HFFc6 (cell line): ENCODE measurements at places on chromosomes 1 and 21. TPM values are rescaled to one million over a fixed set of nuclear protein-coding genes. Genes with fewer than 3 reads are reported as not detected.
A peak's percentile ranks its signal among the peaks of the same experiment; 100 is the strongest.

GRCh38 chr1:100456880-100457279 lies 81.1 kb upstream of the GPR88 start:
- no peak overlapping the region for H3K27ac ChIP-seq
- DNase-seq, result no peak
- H3K27me3 ChIP-seq, result no peaks in the 10 kb centered on the region
- H3K4me3 ChIP-seq, result no peak overlapping the region
- no peaks in the 10 kb centered on the region for H3K36me3 ChIP-seq
- H3K4me1 ChIP-seq, result peaks cover 9% of the 10 kb centered on the region

DNA sequence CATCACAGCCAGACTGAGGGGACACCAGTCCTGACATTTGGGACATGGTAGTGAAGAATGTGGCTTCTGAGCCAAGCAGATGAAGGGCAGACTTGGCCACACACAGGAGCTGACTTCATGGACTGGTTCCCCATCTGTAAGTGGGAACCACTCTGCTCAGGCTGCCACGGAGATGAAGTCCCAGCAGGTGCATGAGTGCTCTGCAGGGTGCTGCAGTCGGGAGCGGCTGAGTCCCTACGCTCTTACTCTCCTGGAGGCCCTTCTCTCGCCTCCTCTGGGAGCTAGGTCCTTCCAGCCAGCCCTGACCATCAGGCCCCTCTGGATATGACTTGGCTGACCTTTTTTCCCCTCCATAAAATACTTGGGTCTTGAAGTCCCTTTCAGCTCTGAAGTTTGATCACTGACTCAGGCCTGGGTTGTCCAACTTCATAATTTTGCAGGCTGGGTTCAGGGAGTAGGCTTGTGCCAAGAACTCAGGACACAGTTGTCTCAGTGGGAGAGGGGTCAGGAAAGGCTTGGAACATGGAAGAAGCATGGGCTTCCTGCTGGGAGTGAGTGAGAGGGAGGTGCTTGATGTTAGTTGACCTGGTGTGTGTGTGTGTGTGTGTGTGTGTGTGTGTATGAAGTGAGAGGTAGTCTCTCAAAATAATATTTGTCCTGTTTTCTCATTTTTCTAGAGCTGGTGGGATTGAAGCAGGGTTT lies 21.0 kb upstream of the EPS8L3 start:
- H3K4me1 ChIP-seq, result peaks cover 70% of the 10 kb centered on the region
- H3K36me3 ChIP-seq, result peaks cover 9% of the 10 kb centered on the region
- H3K4me3 ChIP-seq, result no peak overlapping the region
- DNase-seq, result no peak

GRCh38 chr1:169027607-169028320 lies 78.7 kb upstream of the ATP1B1 start:
- H3K27ac ChIP-seq, result no peak overlapping the region
- no peak for DNase-seq
- no peaks in the 10 kb centered on the region for H3K36me3 ChIP-seq
- no peak overlapping the region for H3K4me3 ChIP-seq
- H3K4me1 ChIP-seq, result no peaks in the 10 kb centered on the region

DNA sequence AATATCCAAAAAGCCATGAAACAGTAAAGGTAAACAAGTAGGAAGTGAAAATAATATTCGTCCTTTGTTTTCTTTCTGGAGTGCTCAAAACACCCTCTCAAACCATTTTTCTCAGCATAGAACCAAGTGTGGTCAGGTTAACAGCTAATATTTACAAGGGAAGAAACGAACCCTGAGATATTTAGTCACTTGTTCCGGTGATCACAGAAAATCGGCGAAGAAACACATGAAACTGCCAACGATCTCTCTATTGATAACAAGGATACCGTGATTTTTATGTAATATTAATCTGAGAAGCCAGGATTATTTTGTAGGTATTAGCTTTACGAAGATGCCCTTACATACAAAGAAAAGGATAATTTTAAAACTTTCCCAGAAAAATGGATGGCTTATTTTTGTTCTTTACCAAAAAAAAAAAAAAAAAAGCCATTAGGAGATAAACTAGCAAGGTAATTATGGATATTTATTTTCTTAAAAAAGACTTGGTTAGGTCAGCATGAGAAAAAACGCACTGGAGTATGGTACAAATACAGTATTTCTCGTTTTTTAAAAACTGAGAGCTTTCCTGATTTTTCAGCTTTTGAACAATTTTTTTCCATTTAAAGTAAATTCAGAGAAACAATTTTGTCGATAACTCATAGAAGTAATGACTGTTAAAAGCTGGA lies 107.3 kb upstream of the HNRNPU start:
- H3K4me3 ChIP-seq, result peak overlapping the region; percentile 94
- peak overlapping the region; percentile 98 for H3K27ac ChIP-seq
- peaks cover 36% of the 10 kb centered on the region for H3K4me1 ChIP-seq

DNA sequence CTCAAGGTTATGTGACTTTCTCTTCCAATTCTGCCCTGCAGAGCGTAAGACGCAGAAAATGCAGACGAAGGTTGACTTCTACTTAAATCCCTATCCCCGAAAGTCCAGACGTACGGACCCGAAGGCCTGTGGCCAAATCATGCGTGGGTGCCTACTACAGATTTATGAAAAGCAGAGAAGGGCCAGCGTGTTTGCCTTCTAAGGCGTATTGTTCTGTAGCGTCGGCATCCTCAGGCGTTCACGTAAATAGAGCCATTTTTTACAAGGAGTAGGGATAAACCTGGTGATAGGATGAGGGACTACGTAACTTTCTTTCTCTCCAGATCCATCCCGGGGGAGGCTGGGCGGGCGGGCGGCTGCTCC lies 222 bp upstream of the GIPC2 start:
- H3K36me3 ChIP-seq, result no peaks in the 10 kb centered on the region
- peak overlapping the region; percentile 37 for H3K4me3 ChIP-seq
- DNase-seq, result no peak
- no peak overlapping the region for H3K27ac ChIP-seq

DNA sequence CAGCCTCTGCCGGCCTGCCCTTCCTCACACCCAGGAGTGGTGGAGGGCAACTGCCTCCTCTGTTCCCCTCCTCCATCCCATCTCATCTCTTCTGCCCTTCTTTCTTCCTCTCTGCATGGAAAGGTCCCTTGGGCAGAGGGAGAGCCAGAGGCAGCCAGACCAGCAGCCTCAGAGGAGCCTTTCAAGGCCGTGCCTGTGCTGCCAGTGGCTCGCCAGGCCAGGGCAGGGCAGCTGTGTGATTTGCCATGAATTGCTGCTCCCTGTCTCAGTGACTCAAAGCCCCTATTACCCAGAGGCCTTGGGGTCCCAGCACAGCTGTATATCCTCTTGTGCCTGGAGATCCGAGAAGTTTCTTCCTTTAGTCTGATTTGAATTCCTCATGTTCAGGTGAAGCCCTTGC lies 21.9 kb downstream of the TMCC2 start:
- no peak overlapping the region for H3K27ac ChIP-seq
- DNase-seq, result no peak
- peaks cover 22% of the 10 kb centered on the region for H3K4me1 ChIP-seq

- H3K36me3 ChIP-seq, result no peaks in the 10 kb centered on the region
- H3K4me1 ChIP-seq, result no peaks in the 10 kb centered on the region
- H3K27me3 ChIP-seq, result peaks cover 3% of the 10 kb centered on the region; the same call in 1 of the 2 replicates
- DNase-seq, result no peak
Observed at GRCh38 chr1:36602184-36602583, 119.5 kb upstream of the CSF3R start.

DNA sequence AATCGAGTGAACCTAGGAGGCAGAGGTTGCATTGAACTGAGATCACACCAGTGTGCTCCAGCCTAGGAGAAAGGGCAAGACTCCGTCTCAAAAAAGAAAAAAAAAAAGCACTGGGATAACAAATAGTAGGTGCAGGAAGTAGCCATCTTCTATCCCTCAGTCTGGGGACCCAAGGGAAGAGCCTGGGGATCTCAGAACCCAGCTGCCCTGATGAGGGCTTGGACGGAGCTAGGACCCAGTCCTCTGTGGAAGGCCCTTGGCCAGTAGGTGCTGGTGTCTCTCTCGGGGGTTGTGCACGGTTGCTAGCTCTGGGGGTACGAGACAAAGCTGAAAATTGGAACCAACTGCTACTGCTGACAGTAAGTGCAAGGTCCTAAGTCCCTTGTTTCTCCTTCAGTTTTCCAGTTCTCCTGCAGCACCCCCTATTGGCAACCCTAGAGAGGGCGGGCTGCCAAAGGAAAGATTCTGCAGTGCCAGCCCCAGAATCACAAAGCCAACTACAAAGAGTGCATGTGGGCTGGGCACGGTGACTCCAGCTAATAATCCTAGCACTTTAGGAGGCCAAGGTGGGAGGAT lies 57.6 kb upstream of the KIF1B start:
- DNase-seq, result peak; percentile 37
- no peaks in the 10 kb centered on the region; the same call in 1 of the 2 replicates for H3K27me3 ChIP-seq
- H3K36me3 ChIP-seq, result peaks cover 4% of the 10 kb centered on the region; the same call in 1 of the 2 replicates
- peak overlapping the region; percentile 11; the same call in 1 of the 2 replicates for H3K27ac ChIP-seq

- no peak overlapping the region for H3K4me3 ChIP-seq
- H3K36me3 ChIP-seq, result peaks cover 14% of the 10 kb centered on the region
- H3K27me3 ChIP-seq, result no peaks in the 10 kb centered on the region
- peaks cover 5% of the 10 kb centered on the region; the same call in 1 of the 2 replicates for H3K4me1 ChIP-seq
- DNase-seq, result no peak
Observed at GRCh38 chr1:193431265-193431977, 245.0 kb upstream of the B3GALT2 start.

DNA sequence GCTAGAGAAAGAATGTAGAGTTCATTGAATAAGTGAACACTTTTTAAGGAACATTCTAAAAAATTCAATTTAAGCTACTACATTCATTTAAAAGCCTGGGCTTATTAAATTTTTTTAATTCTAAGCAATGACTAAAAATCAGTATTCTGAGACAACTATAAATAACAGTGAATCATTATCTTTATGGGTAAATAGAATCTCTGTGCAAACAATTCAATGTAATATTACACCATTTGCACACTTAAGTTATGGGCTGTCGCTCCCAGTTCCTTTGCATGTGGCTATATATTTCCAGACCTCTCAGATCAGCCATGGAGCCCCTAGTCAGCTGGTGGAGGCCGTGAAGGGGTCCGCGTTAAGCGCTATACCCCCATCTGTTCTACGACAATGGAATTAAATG lies 65.1 kb downstream of the KCNK1 start:
- no peak overlapping the region for H3K4me3 ChIP-seq
- no peaks in the 10 kb centered on the region; the same call in 1 of the 2 replicates for H3K36me3 ChIP-seq
- H3K4me1 ChIP-seq, result no peaks in the 10 kb centered on the region

DNA sequence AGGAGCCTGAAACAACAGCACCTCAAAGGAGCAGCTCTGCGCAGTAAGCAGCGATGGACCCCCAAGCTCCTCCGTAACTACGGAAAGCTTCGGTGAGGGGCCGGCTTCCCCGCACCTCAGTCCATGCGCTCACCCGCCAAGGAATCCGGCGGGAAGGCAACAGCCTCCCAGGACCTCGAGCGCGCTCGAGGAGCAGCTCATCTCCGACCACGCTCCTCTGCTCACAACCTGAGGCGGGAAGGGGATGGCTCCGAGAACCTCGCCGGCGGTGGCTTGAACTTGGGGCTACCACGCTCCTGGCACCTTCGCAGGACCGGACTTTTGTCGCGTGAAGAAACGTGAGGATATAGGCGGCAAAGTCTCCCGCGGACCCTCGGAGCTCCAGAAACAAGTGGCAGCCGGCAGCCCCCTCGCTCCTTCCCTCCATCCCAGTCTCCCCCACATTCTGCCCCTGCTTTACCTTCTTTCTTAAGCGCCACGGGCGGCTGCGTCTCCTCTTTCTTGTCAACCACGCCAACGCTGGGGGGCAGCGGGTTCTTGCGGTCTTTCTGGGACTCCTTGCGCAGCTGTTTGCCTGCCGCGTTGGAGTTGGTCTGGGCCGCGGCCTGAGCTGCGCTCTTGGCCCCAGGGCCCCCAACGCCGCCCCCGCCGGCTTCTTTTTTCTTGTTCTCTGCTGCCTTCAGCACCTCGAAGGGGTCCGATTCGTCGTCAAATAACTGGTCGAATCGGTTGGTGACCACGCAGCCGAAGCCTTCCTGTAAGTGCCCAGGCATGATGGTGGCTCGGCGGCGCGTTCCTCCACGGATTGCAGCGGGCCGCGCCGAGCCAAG lies 459 bp downstream of the SERBP1 start:
- no peak for DNase-seq
- H3K36me3 ChIP-seq, result peaks cover 51% of the 10 kb centered on the region
- H3K27ac ChIP-seq, result peak overlapping the region; percentile 99
- H3K27me3 ChIP-seq, result peaks cover 2% of the 10 kb centered on the region; the same call in 1 of the 2 replicates
- H3K4me3 ChIP-seq, result peak overlapping the region; percentile 97

- H3K36me3 ChIP-seq, result 0 out of 2 replicates have a peak, but pooled peaks cover 5% of the 10 kb centered on the region
- no peak for DNase-seq
- H3K27ac ChIP-seq, result no peak overlapping the region
- H3K4me3 ChIP-seq, result no peak overlapping the region
- no peaks in the 10 kb centered on the region for H3K27me3 ChIP-seq
Observed at GRCh38 chr1:51740652-51741051, 123.8 kb downstream of the OSBPL9 start.

GRCh38 chr1:223856386-223856785 lies 10.6 kb upstream of the TP53BP2 start:
- H3K27ac ChIP-seq, result no peak overlapping the region
- H3K4me3 ChIP-seq, result no peak overlapping the region
- H3K36me3 ChIP-seq, result no peaks in the 10 kb centered on the region
- peaks cover 11% of the 10 kb centered on the region for H3K27me3 ChIP-seq
- DNase-seq, result no peak

DNA sequence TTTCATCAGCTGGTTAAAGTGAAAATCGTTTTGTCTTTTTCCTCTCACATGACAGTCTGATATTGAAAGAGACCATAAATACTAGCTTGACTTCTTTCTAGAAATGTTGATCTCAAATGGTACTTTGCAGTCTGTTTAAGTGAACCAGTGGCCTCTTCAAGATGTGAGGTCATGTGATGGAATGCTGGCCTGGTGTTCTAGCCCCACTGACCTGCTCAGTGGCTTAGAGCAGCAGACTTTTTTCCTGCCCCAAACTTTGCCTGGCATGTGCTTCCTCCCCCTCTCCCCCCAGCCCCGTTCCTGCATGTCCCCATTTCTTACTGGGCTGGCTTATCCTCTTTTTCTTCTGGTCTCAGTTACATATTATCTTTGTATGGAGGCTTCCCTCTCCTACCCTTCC lies 34.3 kb downstream of the ZYG11A start:
- H3K27ac ChIP-seq, result no peak overlapping the region
- DNase-seq, result no peak
- H3K27me3 ChIP-seq, result peaks cover 3% of the 10 kb centered on the region; the same call in 1 of the 2 replicates
- no peaks in the 10 kb centered on the region for H3K4me1 ChIP-seq
- H3K36me3 ChIP-seq, result no peaks in the 10 kb centered on the region
- H3K4me3 ChIP-seq, result no peak overlapping the region

GRCh38 chr1:178161516-178161915 lies 67.6 kb downstream of the RASAL2 start:
- no peak overlapping the region for H3K4me3 ChIP-seq
- peak overlapping the region; percentile 10; the same call in 1 of the 2 replicates for H3K27ac ChIP-seq
- no peaks in the 10 kb centered on the region for H3K36me3 ChIP-seq
- H3K27me3 ChIP-seq, result no peaks in the 10 kb centered on the region
- DNase-seq, result peak; percentile 23

CNR2 gene
- not detected in 2 replicates for total RNA-seq

NPHS2 gene
- not detected in 3 replicates for total RNA-seq

CYP4B1 gene
- not detected in 2 replicates for total RNA-seq

MYBPH gene
- total RNA-seq, result 0.13 TPM in 1 of 2 replicates, not detected in the other
